ENCODE measurements at places on chromosomes 11 and 22.

DNA sequence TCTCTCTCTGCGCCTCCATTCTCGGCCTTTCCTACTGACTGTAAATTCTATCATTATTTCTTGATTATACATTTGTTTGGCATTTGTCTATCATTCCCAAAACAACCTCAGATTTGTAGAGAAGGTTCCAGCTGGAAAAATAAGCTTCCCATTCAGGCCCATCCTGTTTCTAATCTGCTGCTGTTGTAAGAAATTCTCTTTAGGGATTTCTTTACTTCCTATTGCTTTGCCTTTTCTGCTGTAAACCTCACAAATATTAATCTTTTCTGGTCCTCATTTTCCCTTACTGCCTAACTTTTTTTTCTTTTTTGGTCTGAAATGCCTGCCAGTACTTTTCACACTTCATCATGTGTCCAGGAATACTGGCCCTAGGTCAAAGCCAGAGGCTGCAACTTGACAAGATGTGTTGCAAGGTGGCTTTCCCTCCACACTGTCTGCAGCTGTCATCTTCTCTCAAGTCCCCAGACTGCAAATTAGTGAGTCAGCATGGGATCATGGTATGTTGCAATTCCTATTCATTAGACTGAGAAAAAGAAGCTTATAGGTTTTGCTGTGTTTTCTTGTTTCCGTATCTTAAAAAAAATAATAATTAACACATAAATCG, 858.7 kb upstream of the CHORDC1 start:
- peak; percentile 1 for DNase-seq

GRCh38 chr11:119608201-119608600, 120.8 kb downstream of the NECTIN1 start:
- DNase-seq = no peak

DNA sequence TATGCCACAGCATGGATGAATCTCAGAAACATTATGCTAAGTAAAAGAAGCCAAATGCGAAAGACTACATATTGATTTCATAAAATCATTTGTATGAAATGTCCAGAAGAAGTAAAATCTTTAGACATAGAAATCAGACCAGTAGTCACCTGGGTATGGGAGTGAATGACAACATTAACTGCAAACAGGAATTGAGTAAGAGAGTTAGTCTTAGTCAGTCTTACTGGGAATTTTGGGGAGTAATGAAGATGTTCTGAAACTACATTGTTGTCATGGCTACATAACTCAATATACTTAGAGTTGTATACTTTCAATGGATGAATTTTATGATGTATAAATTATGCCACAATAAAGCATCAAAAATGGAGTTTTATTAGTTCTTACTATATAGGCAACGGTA, 107.8 kb upstream of the CHORDC1 start:
- no peak for DNase-seq

DNA sequence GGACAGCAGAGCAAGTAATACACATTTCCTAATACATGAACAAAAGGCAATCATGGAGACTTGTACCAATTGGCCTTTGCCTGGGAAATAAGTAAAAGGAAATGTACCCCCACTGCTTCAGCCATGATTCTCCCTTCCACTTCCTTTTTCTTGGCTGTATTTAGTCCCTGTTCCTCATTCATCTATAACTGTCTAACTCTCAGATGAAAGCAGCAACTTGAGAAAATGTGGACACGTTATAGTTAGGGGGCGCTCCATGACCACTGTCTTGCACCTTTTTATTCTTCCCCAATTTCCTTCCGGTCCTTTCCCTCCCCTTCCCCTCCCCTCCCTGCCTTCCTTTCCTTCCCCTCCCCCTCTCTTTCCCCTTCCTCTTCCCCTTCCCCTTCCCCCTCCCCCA, 61.3 kb upstream of the BARX2 start:
- no peak for DNase-seq

- no peak for DNase-seq
These were observed 13.1 kb downstream of the USH1C start for GRCh38 chr11:17531071-17531600.

DNA sequence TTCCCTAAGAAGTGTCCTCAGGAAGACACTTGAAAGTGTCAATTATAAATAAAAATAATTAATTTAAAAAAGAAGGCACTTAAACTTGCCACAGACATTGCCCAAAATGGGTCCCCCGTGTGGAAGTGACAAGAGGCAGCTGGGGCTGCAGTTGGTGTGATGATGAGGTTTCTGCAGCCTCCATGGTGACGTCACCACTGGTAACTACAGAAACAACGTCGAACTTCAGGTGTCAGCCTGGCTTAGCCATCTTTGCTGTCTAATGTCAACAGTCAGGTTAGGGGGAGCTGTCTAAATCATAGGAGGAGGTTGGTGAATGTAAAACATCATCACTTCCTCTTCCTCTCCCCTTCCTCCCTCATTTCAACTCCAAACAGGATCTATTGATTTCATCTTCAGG, 328.6 kb downstream of the MN1 start:
- DNase-seq = no peak

GRCh38 chr11:41119484-41119883, 340.0 kb downstream of the LRRC4C start:
- no peak for DNase-seq

GRCh38 chr11:44399968-44400367, 90.0 kb upstream of the ALX4 start:
- no peak for DNase-seq

DNA sequence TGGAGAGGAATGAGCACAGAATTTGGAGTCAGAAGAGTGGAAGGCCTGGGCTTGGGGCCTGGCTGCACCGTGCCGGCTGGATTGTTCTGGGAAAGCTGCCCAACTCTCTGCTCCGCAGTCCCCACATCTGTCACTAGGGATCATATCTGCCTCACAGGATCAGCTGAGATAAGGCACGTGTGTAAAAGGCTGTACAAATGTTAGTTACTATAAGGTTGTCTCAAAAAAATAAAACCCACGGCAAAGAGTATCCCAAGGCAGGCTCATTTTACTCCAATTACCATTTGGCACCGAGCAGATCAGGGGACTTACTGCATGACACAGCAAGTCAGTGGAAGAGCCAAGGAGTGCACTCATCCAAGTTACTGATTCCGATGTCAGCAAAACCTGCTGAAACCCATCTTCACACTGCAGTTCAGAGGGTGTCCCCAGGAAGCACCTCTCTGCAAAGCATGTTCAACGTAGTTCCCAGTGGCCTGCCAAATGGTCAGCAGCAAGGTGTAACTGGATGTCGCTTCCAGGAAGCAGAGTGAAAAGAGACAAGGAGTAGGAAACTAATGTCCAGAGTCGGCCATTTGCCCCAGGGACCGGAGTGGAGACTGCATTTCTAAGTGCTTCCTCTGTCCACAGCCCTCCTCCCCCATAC, 18.1 kb upstream of the MRTFA start:
- peak; percentile 35 for DNase-seq

- DNase-seq = no peak
These were observed 1221.7 kb downstream of the BRD1 start for GRCh38 chr22:48605856-48606481.

DNA sequence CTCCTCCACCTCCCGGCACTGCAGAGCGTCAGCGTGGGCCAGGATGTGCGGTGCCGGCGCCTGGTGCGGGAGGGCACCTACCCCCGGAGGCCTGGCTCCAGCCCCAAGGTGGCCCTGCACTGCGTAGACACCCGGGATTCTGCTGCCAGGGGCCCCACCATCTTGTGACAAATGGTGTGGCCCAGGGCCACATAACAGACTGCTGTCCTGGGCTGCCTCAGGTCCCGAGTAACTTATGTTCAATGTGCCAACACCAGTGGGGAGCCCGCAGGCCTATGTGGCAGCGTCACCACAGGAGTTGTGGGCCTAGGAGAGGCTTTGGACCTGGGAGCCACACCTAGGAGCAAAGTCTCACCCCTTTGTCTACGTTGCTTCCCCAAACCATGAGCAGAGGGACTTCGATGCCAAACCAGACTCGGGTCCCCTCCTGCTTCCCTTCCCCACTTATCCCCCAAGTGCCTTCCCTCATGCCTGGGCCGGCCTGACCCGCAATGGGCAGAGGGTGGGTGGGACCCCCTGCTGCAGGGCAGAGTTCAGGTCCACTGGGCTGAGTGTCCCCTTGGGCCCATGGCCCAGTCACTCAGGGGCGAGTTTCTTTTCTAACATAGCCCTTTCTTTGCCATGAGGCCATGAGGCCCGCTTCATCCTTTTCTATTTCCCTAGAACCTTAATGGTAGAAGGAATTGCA, 13.5 kb downstream of the TSKU start:
- DNase-seq = no peak

DNA sequence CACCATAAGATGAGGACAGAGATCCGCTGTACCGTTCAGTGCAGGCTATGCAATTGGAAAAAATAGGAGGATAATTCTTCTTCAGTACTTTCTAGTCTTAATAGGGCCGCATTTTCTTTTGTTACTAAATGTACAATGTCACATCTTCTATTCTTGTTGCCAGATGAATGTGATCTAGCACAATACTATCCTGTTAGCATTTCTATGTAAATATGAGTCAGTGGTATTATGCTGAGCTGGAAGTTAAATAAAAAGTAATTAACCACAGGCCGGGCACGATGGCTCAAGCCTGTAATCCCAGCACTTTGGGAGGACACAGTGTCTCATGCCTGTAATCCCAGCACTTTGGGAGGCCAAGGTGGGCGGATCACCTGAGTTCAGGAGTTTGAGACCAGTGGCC, 24.4 kb upstream of the BIRC3 start:
- no peak for DNase-seq

DNA sequence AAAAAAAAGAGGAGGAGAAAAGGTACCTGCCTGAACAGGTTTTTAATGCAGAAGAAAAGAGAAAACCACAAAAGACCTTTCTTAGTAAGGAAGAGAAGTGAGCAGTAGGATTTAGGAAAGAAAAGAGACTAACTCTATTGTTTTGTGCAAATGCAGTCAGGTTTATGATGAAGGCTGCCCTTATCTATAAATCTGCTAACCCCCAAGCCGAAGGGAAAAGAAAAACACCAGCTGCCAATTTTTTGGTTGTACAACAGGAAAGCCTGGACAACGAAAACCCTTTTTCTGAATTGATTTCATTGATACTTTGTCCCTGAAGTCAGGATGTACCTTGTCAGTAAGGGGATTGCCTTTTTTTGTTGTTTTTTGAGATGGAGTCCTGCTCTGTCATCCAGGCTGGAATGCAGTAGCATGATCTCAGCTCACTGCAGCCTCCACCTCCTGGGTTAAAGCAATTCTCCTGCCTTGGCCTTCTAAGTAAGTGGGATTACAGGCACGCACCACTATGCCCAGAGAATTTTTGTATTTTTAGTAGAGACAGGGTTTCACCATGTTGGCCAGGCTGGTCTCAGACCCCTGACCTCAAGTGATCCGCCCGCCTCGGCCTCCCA, 21.2 kb downstream of the POLD4 start:
- DNase-seq = no peak

DNA sequence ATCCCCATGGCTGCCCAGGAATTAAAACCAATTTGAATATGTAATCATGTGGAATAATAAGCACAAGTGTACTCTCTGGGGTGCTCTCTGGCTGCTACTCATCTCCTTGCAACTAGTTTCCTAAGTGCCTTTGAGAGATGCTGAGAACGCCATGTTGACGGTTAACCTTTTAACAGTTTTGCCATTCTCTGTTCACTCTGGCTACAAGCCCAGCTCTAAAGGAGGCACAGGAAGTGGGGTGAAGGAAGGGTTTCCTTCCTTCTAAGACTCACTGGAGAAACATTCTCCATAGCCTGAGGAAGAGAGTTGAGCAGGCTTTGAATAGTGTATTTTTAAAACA, 122.0 kb upstream of the ZC3H12C start:
- no peak for DNase-seq

DNA sequence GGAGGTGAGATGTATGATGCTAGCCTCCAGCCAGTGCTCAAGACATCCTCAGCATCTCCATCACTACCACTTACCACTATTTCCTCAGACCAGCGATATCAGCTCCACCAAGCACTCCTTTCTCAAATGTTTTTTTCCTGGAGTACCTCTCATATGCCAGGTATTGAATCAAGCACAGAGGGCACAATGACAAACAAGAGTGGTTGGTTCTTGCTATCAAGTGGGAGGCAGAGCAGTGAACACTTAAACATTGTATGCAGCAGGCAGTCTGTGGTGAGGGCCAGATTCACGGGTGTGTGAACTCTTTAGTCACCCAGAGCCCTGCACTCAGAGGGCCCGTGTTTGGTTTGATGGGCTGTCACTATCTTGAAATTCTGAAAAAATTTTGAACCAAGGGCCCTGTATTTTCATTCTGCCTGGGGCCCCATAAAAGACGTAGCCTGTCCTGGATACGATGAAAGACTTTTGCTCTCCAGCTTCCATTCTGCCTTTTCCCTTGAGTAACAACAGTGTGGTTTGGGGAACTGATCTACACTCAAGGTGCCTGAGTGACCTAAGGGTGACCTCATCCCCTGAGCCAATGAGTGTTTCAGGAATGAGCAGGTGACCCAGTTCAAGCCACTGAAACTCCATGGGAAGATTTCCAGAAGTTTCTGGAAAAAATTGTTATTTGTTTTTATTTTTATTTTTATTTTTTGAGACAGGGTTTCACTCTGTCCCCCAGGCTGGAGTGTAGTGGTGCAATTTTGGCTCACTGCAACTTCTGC, 348.4 kb upstream of the NARS2 start:
- DNase-seq = no peak

DNA sequence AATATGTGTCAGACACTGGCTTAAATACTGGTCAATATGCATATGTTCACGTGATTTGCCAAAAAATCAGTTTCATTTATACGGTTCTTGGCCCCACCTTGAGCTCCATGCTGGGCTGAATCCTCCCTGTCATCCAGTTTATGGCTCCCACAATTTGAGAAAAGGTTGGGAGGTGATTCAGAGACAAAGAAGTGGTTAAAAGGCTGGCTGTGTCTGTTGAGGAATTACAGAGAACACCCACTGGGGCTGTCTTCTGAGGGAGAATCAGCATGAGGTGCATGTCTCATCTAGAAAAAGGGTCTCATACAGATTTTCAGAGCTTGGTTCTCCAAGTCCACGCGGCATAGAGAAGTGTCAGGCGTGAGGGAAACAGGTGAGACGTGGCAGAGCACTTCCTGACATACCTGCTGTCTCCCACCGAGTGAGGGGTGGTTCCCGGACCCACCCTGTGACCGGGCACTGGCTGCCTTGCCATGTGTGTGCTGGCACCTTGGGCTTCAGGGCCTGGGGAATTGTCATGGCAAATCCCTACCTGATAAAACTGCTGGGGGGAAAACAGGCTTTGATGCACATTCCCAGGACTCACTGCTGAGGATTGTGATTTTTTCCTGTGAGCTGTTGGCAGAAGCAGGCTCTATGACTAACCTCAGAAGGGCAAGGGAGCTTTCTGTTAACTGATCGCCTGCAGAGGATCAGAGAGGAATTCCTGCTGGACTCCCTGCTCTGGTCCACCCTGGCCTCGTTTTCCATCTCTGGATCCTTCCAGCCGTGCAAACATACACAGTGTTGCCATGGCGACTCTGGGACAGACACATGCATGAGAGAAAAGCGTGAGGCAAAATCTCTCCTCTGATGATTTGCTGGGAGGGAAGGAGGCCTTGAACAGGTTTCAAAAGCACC, 223.6 kb downstream of the ADAMTS15 start:
- no peak for DNase-seq

- DNase-seq = no peak
These were observed 77.4 kb upstream of the SPON1 start for GRCh38 chr11:13885083-13885482.

DNA sequence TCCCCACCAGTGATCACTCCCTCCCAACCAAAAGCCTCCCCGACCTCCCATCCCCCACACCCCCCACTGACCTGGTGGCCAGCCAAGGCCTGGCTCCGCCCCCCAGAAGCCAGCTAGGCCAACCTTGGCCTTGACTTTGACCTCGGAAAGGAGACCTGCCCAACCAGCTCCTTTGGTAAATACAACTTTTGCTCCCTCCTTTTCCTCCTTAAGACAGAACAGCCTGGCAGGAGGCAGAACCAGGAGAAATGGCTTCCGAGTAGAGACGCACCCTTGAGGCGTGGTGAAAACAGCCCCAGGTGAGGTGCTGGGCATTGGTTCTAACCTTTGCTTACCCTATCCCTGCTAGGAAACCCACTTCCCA, 27.0 kb downstream of the PLEKHA7 start:
- no peak for DNase-seq

Data from RKO (cell line).